CD4-positive, alpha-beta T cell treated with Interleukin-4 for 1 hour (primary cell): ENCODE measurements at places on chromosomes 1 and 21.

DNA sequence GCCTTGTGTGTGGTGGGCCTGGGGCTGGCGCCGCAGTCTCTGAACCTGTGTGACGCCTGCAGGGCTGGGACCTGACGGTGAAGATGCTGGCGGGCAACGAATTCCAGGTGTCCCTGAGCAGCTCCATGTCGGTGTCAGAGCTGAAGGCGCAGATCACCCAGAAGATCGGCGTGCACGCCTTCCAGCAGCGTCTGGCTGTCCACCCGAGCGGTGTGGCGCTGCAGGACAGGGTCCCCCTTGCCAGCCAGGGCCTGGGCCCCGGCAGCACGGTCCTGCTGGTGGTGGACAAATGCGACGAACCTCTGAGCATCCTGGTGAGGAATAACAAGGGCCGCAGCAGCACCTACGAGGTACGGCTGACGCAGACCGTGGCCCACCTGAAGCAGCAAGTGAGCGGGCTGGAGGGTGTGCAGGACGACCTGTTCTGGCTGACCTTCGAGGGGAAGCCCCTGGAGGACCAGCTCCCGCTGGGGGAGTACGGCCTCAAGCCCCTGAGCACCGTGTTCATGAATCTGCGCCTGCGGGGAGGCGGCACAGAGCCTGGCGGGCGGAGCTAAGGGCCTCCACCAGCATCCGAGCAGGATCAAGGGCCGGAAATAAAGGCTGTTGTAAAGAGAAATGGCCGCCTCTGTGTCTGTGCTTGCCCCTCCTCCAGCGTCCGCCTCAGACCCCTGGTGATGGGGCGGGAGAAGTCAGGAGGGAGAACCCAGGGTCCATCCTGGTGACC is 788 bp downstream of the ISG15 start:
- peak; percentile 43 for DNase-seq

- no peak for DNase-seq
Measured at GRCh38 chr1:183454377-183454776, 17.9 kb upstream of the SMG7 start.

DNA sequence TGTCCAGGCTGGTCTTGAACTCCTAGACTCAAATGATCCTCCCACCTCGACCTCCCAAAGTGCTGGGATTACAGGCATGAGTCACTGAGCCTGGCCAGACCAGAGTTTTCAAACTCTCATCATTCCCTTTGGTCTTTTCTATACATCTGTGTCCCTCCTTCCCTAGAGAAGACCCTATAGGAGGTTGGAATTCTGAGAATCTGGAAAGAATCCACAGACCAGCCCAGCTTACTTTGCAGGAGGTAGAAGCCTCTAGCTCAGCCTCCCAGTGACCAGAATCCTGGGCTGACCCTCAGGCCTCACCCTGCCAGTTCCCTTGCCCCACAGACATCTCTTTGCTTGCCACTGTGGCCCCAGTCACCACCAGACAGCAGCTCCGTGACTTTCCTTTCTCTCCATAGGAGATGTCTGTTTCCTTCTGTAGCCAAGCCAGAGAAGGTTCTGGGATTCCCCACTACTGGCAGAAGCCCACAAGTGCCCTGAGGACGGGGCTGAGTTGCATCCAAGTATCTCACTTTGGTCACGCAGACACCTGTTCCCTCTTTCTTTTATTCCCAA is 34.7 kb upstream of the KHDRBS1 start:
- no peak for DNase-seq

- DNase-seq = no peak
Measured at GRCh38 chr1:237640966-237641365, 249.8 kb downstream of the ZP4 start.

DNA sequence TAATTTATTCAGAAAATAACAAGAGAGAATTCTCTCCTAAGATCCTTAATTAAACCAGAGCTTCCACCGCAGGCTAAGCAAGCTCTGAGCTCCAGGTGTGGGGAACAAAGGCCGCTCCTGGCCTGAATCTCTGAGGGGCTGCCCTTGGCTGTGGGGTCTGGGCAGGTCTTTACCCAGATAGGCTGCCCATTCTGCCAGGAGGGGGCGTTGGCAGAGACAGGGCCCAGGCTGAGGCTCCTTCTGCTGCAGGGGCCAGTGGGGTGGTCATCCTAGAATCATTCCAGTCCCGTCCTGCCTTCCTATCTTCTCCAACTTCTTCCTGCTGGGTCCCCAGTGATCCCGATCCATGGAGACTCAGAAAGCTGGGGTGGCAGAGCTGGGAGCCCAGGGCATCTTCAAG is 82.9 kb upstream of the POU3F1 start:
- no peak for DNase-seq

DNA sequence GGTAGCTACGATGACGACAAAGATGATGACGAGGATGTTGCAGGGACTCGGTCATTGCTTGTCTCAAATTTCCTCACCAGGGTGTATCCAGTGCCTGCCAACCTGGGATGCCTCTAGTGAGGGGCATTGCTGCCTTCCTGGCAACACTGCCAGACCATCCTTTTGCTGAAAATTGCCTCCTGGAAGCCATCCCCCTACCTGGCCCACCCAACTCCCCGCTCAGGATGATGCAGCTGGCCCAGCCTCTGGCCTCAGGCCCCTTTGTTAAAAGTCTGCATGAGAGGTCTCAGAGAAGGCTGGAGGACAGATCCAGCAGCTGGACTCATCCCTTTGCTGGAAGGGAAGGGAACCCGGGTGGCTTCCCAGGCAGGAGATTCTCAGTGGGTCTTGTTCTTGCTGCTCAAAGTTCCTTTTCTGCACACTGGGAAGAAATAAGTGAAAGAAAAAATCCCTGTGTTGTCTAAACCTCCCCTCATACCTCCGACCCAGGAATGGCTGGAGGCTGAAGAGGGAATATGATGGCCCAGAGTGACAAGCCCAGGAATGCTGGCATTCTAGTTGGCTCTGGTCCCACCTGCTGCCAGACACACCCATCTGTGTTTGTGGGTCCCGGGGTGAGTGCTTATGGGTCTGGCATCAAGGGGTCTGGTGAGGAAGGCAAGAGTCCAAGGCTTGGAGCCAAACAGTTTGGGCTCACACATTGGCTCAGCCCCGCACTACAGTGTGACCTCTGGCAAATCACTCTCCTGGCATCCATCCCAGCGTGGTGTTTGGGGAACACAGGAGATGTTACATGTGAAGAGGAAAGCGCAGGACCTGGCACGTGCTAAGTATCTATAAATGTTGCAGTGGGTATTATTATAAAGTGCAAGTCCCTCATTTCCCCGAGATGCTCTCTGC is 6.7 kb upstream of the FNDC5 start:
- DNase-seq = no peak

GRCh38 chr1:2044510-2045319 is 5.5 kb upstream of the PRKCZ start:
- DNase-seq = peak; percentile 73

DNA sequence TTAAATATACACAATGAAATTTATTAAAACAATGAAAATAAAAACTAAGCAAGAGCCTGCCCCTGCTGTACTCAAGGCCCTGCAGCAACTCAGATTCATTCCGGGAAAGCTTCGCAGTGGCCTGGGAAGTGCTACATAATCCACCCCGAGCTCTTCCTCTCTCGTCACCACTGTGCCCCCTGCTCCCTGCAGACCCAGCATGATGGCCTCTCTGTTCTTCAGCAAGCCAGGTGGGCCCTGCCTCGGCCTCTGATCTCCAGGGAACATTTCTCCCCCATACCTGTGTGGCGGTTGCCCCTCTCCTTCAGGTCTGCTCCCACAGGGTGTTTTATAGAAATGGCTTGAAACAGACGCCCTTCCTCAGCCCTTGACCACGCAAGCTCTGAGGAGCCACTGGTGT is 10.6 kb downstream of the RNF187 start:
- no peak for DNase-seq

GRCh38 chr1:94329986-94330385 is 88.2 kb upstream of the ABCD3 start:
- no peak for DNase-seq

DNA sequence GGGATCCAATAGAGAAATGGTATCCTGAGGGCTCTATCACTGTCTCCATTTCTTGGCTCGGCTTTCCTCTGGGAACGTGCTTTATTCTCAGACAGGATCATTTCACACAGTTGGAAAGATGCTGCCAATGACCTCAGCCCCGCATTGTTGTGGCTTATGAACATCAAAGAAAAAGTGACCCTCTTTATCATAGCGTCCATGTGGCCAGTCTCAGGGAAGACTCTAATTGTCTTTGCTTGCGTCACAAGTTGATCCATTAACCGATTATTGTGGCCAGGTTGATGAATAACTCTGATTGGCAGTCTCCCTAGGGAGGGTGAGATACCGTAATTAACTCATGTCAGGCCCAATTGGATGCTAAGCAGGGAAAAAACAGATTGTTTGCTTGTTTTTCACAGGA is 10.4 kb upstream of the TMEM9 start:
- DNase-seq = no peak

DNA sequence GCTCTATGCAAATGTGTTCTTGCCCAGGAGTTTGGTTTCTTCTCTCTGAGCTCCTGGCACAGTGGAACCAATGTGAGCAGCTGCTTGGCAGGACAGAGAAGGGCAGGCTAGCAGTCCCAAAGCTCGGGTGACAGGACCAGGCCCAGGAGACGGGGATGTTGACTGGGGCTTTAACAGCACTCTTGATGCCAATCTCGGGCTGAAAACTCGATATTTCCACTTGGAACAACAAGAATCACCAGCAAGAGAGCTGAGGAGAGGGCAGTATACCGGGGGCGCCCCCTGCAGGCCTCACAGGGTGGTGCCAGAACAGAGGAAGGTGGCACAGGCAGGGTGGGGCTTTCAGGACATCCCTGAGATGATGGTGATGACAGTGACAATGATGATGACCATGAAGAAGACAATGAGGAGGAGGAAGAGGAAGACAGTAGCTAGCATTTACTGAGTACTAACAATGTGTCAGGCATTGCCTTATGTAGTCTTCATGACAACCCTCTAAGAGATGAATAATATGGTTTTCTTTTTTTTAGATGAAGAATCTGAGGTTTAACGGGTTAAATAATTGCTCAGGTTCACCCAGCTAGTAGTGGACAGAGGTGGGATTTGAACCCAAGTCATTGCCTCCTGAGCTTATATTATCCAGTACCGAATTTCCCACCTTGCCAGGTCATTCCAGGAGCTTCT is 2.7 kb upstream of the KCNJ9 start:
- DNase-seq = peak; percentile 61

- no peak for DNase-seq
Measured at GRCh38 chr1:194478731-194479130, 1292.3 kb upstream of the B3GALT2 start.

DNA sequence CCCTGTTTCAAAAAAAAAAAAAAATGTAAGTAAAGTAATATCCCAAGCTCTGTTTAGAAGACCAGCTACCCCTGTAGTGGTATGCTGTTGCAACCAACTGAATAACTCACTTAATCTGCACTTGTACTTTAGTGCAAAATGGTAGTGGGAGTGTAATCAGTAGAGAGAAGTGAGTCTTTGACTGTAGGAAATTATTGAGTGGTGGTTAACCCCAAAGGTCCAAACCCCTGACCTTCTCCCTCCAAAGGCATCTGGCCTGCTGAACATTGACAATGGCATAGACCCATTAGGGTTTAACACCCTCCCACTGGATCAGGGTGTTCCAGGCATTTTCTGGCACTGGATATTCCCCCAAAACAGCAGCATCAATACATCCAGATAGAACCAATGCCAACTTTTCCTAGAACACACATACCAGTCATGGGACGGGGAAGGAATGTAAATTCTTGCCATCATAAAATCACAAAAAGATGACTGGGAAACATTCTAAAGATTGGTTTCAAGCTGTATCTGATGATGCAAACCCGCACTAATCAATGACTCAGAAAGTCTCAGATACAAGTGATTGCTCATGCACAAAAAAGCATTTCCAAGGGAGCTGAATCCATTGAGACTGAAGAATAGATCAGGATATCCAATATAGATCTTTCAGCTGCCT is 110.3 kb downstream of the MRPL39 start:
- DNase-seq = no peak

GRCh38 chr1:213060836-213061235 is 9.8 kb downstream of the RPS6KC1 start:
- no peak for DNase-seq

- no peak for DNase-seq
Measured at GRCh38 chr1:8406960-8407359, 89.0 kb downstream of the SLC45A1 start.

GRCh38 chr1:234176000-234176399 is 197.3 kb upstream of the COA6 start:
- no peak for DNase-seq

GRCh38 chr1:20164694-20165202 is 21.1 kb upstream of the UBXN10 start:
- DNase-seq = no peak

- no peak for DNase-seq
Measured at GRCh38 chr1:92859400-92860039, 27.7 kb downstream of the RPL5 start.

DNA sequence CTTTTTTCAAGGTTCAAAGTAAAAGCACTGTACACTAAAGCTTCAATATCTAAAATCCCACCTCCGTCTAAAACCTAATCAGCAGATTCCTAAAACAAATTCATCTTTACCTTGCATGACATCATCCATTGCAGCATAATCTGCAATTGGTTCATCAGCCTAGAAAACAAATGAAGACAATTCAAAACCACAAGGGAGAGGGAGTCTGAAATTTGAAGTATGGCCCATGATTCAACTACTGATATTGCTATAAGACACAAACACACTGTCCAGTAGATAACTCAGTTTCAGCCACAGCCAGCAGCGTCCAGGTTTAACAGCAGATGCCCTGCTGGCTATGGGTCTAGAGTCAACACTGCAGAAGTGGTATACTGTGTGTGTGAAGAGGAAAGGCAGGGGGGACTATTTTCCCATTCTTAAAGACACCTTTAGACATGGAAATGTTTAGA is 17.9 kb upstream of the RAP1GAP start:
- DNase-seq = no peak

DNA sequence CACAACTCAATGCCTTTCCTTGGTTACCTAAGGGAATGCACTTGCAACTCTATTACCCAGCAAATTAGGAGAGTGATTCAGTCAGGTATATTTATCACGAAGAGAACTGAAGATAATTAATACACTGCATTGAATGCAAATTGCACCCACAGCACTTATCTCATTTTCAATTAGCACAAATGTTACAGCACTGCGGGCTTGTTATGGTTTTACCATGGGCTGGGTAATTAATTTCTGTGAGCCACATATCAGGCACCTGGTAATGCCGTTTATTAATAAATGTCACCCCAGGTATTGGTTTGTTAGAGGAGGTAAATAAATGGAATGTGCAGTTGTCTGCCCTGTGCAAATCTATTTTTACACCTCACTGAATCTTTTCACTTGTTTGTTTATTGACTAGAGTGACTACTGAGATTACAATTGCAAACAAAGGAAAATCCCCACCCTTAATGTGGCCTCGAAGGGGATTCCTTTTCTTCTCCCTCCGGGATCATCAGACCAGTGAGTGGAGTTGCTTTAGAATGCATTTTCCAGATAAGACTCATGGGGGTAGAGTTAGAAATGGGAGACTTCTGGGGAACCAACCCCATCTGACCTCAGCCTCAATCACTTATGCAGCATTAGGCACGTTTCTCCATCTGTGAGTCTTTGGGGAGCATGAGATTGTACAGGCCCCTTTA is 269.3 kb downstream of the RPS6KC1 start:
- DNase-seq = no peak

GRCh38 chr21:24976238-24976637 is 631.0 kb downstream of the MRPL39 start:
- no peak for DNase-seq

- no peak for DNase-seq
Measured at GRCh38 chr1:220579317-220579716, 51.4 kb downstream of the MARK1 start.

- DNase-seq = no peak
Measured at GRCh38 chr1:154786804-154787570, 83.1 kb downstream of the KCNN3 start.

GRCh38 chr1:40044110-40044509 is 3.6 kb downstream of the CAP1 start:
- no peak for DNase-seq
